NK-92 treated with Interleukin-12 subunit alpha and Interleukin-12 subunit beta, amount 100 ng/mL, for 24 hours (cell line): ENCODE measurements at places on chromosomes 5 and 9.

DNA sequence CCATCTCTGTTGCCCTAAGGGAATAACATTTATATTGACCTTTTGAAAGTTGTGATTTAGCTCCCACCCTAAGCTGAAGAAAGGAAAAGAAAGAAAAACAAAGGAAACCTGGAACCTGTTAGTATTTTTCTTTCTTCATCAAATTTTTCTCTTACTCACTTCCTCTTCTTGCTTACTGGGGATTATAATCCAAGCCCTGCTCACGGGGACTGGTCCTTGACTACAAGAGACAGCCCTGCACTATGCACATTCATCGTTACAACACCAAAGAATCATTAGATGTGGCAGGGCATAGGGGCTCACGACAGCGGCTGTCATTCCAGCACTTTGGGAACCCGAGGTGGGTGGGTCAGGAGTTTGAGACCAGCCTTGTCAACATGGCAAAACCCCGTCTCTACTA, 37.8 kb upstream of the LPAR1 start:
- no peak for DNase-seq

DNA sequence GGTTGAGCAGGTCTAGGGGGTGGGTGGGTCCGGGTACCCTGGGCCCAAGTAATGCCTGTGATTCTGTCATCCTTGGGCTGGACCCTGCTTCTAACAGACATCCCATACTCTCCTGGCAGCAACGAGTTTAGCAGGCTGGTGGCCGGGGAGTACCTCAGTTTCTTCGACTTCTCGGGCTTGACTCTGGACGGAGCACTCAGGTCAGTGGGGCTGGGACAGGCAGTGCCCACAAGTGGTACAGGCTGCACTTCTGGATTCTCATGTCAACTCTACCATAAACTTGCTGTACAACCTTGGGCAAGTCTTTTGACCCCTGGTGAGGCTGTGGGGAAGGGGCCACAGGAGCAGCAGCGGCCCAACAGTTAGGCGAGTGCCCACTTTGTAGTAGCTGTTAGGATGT, 21.8 kb downstream of the PSD2 start:
- no peak for DNase-seq

GRCh38 chr9:137434498-137435380, 6.4 kb downstream of the ENTPD8 start:
- DNase-seq: no peak

GRCh38 chr5:178310130-178310865, 77.7 kb upstream of the PHYKPL start:
- no peak for DNase-seq

DNA sequence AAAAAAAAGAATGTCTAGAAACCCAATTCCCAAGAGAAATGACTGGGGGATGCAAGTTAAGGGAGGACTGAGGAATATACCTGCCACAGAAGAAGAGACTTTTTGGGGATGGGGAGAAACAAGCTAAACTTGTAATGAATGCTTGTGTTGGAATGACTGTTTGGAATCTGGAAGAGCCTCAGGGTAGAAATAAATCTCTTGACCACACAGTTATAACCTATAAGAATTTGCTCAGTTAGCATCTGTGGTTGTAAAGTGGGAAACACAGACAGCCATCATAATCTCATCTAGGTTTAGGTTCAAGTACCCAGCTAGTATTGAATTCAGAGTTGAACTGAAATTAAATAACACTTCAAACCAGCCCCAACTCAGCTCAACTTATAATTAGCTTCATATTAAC, 678.3 kb upstream of the CHD1 start:
- DNase-seq: no peak

- no peak for DNase-seq
These were observed 293.1 kb downstream of the ZSWIM6 start for GRCh38 chr5:61625137-61625561.

DNA sequence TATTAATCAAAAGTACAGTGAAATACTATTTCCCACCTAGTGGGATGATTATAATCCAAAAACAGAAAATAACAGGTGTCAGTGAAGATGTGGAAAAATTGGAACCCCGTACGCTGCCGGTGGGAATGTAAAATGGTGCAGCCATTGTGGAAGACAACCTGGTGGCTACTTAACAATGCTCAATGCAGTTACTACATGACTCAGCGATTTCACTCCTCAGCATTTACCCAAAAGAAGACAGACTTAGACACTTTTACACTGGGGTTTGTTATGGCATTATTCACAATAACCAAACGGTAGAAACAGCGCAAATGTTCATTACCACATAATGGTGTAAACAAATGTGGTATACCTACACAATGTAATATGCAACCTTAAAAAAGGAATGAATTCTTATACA, 23.9 kb downstream of the SECISBP2 start:
- DNase-seq: no peak

- DNase-seq: no peak
These were observed 2074.5 kb downstream of the MAT2B start for GRCh38 chr5:165579911-165580310.

DNA sequence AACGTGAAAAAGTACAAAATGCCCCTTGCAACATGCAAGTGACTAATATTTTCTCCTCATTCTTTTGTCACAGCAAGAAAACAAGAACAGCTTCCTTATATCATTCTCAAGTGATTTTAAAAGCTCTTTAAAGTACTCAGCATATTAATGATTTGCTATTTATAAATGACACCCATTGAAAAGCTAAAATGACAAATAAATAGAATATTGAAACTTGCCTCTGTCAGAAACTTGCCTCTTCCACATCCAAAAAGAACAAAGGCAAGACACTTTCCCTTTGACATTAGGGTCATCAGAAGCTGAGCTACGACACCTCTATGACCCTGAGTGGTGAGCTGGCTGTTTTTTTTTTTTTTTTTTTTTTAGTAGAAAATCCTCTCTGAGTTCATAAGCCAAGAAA, 339.6 kb upstream of the ITGA1 start:
- DNase-seq: no peak

- no peak for DNase-seq
These were observed 945 bp downstream of the BTF3 start for GRCh38 chr5:73499187-73499586.

DNA sequence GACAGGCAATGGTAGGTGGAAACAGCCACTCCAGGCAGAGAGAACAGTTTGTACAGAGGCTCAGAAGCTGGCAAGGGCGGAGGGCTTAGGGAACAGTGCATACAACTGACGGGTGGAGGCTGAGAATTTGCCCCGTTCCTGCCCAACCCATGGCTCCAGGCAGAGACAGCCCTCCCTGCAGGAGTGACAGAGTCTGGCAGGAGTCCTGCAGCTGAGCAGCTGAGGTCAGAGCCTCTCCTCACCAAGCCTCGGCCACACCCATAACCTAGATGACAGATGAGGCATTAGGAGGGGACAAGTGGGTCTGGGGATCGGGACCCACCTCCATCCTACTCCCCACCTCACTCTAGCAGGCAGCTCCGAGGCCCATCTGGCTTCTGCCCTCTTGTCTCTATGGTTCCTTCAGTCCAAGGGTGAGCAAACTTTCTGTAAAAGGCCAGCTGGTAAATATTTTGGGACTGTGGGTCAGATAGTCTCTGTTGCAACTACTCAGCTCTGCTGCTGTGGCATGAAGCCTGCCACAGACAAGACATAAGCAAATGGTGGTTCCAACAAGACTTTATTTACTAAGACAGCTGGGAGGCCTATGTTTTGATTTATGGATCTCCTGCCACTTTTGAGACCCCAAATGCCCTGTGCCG, 83.7 kb downstream of the SH3TC2 start:
- no peak for DNase-seq

- no peak for DNase-seq
These were observed 9.3 kb downstream of the OBP2B start for GRCh38 chr9:133199648-133200321.

DNA sequence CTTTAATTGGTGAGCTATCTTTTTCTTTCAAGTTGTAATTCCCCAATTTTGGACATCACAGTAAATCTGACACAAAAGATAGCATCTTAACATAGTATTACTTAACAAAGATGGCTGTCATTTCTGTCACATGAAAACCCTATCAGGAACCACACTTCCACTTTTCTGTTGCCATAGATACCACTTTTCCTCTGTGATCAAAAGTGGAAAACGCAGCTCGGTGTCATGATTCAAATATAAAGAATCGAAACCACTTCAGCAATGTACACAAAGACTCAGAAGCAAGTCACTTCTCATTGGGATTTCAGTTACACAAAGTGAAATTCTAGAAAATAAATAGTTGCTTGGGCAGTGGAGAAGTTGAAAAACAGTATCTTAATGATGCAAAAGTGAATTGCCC, 524.9 kb upstream of the ITGA1 start:
- no peak for DNase-seq
